Foreskin fibroblast (primary cell): ENCODE measurements at places on chromosomes 12 and 14.

- no peak for DNase-seq
Observed at GRCh38 chr12:11238275-11238674, 31.2 kb downstream of the PRB3 start.

DNA sequence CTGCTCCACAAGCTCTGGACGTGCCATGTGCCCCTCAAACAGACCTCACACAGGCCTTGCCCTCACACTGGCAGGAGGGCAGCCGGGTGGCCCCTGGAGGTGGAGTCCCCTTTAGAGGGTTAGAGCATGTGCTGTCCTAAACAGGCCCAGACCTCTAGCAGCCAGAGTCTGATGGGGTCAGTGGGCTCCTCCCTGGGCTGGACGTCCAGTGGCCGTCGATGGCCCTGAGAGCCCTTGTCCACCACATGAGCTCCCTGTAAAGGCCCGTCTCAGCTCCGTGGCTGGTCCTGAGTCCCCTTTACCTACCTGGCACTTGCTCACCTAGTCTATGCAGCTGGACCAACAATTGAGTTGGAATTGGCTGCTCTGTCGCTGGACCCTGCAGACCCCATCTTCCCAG lies 3.8 kb downstream of the TMEM179 start:
- DNase-seq = no peak

GRCh38 chr12:13343375-13343774 lies 146.8 kb downstream of the EMP1 start:
- DNase-seq = peak; percentile 38

- no peak for DNase-seq
Observed at GRCh38 chr14:67502867-67503266, 14.3 kb upstream of the TMEM229B start.

DNA sequence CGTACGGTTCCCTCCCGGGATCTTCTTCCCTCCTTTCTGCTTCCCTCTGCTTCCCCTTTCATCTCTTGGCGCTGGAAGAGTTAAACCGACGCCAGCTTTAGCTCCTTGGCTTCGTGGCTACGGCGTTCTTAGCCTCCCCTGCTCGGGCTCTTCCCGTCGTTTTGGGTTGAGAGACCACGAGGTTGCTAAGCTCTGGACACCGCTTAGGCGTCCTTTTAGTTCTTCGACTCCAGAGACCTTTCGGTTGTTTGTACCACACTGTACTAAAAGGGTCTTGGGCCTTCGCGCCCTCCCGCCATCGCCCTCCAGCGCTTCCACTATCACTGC lies 545 bp downstream of the CPSF2 start:
- DNase-seq = peak; percentile 43

DNA sequence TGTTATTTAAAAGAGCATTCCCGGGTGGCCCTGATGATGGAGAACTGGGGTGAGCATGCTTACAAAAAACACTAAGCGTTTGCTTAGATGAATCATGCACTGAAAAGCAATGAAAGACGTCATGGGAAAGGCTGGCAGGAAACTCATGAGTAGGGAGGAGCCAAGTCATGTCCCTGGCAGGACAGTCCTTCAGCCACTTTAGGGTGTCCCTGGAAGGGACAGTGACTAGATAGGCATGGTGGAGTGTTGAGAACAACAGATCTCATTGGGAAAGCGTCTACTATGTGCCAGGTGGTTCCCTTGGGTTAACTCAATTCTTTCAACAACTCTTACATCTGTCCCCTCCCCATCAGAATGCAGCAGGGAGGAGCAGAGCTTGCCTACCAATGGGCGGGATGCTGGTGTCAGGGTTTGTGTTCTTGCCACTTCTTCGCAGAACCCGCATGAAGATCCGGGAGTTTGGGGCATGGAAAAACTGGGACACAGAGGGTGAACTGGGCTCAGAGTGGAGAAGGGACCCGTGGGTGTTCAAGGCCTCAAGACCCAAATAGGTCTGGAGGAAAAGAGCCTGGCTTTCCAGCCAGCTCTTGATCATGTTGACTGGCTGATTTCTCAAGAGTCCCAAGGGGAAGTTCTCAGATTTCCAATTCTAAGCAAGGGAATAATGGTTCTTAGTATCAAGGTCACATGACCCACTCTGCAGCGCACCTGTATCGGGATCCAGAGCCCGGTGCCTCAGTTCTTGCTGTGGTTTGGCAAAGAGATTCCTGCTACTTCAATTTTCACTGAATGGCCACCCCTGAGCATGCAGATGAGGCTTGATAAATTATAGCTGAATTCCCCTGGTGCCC lies 653.9 kb upstream of the TBX3 start:
- DNase-seq = peak; percentile 91

GRCh38 chr12:90808568-90808967 lies 146.4 kb downstream of the CCER1 start:
- DNase-seq = no peak

- peak; percentile 64 for DNase-seq
Observed at GRCh38 chr12:8065991-8066594, at the start of gene C3AR1. Gene C3AR1, minus strand, starts transcription at chr12:8066359. Its CDS starts 6,174 bp downstream, at chr12:8060185.

DNA sequence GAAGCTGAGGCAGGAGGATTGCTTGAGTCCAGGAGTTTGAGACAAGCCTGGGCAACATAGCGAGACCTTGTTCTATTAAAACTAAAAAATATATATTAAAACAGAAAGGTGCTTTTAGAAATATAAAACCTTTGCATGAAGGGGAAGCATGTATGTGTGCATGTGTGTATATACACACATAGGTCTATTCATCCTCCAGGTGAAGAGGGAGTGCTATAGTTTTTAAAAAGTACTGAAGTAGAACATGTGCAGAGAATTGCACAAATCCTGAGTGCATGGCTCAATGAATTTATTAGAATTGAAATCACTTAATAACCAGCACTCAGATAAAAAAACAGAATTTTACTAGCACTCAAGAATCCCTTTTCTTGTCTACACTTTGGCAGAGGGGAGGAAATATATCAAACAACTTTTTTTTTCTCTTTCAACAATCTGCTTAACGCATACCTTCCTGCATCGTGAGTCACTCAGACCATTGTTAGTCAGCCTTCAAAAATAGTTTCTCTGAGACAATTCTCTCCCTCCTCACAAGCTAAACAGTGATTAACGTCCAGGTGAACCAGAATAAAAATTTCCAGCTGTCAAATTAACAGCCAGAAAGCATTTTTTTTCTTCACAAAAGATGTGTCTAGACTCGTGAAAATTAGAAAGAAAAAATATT lies 17.7 kb upstream of the NEDD1 start:
- peak; percentile 70 for DNase-seq

- no peak for DNase-seq
Observed at GRCh38 chr14:32313844-32314376, 15.2 kb upstream of the AKAP6 start.

DNA sequence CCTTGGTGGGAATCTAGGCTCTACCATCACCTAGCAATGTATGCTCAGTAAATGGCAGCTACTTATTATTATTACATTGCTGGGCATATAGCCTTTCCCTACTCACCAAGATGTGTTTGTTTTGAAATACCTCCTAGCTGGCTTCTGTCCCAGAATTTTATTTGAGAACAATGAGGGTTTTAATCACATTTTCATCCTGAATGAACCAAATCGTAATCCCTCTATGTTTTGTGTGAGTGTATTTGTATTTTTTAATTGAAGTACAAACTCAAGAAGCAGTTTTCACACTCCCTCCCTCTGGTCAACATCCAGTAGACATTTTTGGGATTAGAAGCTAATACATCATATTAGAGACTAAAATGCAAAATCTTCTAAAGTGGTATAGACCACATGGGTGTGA lies 7.6 kb downstream of the SLC7A8 start:
- peak; percentile 72 for DNase-seq

GRCh38 chr14:35944847-35945246 lies 118.7 kb downstream of the BRMS1L start:
- DNase-seq = no peak

DNA sequence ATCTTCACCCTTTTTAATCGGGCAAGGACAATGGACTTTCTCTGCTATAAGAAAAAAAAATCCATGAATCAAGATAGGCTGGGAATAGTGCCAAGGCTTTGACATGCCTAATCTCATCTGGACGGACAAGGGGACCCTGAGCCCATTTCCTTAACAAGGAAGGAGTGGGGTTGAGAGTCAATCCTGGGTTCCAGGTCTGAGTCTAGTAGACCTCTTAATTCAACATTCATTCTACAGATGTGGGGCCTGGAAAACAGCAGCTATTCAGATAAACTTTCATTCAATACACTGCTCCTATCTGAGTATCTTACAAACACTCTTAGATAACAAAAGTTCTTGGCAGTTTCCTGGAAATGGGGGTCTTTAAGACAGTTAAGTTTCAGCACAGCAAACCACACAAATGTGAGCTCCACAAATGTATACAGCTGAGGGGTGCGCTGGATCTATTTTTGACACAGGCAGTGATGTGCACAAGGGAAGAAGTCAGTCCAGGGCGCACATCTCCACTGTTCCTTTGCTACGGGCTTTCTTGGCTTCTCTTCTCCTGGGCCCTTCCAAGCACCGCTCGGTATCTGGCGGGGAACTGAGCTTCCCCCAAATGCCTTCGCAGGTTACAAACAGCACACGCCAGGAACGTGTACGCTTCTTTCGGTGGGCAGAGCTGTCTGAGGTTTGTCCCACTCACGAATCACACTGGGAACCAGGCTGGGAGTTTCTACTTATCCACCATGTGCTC lies 82.2 kb upstream of the GPR68 start:
- DNase-seq = no peak

DNA sequence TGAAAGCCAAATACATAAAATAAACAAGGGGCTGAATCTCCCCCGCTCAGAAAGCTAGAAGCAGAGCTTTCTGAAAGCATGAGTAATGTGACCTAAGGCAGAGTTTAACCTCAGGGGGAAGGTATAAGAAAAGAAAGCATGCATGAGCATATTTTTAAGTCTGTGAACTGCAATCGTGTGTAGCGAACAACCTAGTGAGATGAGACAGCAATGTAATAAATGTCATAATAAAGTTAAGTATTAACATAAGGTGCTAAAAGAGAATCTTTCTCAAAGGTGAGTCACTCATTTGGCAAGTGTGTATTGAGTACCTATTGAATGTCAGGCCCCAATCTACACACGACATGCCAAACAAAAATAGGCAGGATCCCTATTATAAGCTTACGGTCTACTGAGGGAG lies 14.2 kb upstream of the WDR20 start:
- no peak for DNase-seq

GRCh38 chr14:61031026-61031425 lies 50.0 kb downstream of the SLC38A6 start:
- no peak for DNase-seq

DNA sequence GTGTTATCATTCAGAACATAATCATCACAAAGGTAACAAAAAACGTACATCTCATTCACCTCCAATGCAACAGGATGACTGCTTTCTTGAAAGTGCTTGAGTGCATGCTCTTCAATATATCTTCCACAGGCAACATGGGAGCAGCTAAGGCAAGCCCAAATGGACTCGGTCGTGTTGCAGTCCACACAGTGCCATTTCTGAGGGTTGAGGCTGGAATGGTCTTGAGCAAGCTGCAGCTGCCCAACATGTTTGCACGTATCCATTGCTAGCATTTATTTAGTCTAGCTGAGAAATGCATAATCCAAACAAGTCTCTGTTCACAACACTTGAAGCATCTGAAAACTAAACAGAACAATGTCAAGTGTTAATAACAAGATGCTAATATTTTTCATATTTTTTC lies 17.3 kb downstream of the USP44 start:
- no peak for DNase-seq

- no peak for DNase-seq
Observed at GRCh38 chr12:107165581-107165980, 72.2 kb upstream of the CRY1 start.

DNA sequence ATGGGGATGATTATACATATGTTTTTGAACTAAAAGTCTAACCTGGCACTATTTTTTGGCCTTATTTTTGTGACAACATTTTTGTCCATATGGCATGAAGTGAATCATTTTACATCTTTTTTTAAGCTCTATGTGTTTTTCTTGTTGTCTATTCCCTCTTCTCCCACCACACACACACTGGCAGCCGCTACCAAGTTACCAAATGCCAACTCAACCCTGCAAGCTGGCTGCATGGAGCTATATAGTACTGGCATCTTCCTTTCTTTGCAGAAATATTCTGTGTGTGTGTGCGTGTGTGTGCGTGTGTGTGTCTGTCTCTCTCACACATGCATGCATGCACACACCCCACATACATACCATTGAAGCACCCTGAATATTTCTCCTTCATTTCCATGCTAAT lies 278.9 kb upstream of the SOX5 start:
- DNase-seq = no peak

- DNase-seq = no peak
Observed at GRCh38 chr12:13727707-13728195, 253.7 kb downstream of the GRIN2B start.

GRCh38 chr12:68364893-68365725 lies 32.9 kb upstream of the MDM1 start:
- peak; percentile 91 for DNase-seq

- DNase-seq = no peak
Observed at GRCh38 chr12:21026302-21026701, 104.7 kb upstream of the SLCO1B1 start.

DNA sequence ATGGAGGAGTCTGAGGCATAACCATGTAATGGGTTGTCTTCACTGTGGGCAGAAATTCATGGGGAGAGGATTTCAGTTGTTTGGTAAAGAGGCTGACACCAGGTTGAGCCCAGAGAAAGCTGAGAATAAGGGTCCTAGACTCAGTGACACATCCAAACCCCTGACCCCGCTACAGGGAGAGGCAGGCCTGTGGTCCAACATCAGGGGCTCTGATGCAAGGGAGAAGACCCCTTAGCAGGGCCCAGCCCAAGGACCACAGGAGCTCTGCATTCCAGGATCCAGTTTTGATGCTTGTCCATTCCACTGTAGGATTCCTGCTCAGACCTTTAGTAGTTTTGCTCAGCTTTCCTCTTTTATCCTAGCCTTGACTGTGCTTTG lies 15.5 kb downstream of the GPR68 start:
- DNase-seq = no peak

DNA sequence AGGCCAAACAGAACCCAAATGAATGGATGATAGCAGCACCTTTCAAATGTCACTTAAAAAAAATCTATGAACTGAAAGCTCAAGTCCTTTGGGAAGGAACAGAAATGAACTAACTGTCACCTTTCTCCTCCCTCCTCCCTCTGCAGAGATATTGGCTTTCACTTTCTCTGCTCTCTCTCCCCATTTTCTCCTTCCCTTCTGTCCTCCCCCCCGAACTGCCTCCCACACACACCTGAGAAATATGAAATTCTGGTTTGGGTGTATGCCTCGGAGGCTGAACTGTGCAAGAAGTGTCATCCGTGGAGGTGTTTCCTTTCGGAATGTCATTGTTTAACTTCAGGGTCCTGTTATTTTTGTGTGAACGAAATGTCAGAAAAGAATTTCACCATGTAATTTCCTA lies 87.8 kb downstream of the NEDD1 start:
- DNase-seq = no peak

- DNase-seq = no peak
Observed at GRCh38 chr14:55256586-55256985, 14.6 kb upstream of the FBXO34 start.

GRCh38 chr12:118033902-118034301 lies 17.4 kb downstream of the RFC5 start:
- no peak for DNase-seq

- DNase-seq = no peak
Observed at GRCh38 chr12:67649570-67650387, 1.2 kb downstream of the DYRK2 start.

- DNase-seq = peak; percentile 38
Observed at GRCh38 chr12:15772405-15773018, 16.7 kb downstream of the EPS8 start.

GRCh38 chr14:30143627-30144026 lies 216.0 kb upstream of the PRKD1 start:
- DNase-seq = peak; percentile 26

GRCh38 chr12:90292183-90292582 lies 583.5 kb upstream of the ATP2B1 start:
- no peak for DNase-seq
